ENCODE measurements at places on chromosomes 1 and 21.

DNA sequence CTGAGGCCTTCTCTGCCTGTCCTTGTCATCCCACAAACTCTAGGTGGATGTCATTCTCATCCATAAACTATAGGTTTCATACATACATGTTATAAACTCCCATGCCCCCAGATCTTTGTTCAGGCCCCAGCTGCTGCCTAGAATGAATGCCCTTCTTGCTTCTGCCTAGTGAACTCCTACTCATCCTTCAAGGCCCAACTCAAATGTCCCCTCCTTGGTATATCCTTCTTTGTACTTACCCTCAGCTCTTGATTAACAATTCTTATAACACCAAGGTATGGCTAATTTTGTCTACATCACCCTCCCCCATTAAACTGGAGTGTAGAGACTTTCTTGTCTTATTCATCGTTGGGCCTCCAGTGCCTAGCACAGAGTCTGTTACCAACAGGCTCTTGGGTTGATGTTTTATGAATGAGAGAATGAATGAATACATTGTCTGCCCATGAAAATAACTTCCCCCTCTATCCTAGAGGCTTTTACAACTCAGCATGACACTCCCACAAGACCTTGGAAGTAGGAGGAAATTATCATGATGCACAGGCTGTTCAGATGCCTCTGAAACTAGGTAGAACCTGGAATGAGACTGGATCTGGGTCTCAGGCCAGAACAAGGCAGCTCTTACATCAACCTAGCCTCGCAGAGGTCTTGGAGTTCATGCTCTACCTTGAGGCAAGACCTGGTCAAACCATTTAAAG, 26.9 kb downstream of the EPHB2 start:
- DNase-seq: no peak

DNA sequence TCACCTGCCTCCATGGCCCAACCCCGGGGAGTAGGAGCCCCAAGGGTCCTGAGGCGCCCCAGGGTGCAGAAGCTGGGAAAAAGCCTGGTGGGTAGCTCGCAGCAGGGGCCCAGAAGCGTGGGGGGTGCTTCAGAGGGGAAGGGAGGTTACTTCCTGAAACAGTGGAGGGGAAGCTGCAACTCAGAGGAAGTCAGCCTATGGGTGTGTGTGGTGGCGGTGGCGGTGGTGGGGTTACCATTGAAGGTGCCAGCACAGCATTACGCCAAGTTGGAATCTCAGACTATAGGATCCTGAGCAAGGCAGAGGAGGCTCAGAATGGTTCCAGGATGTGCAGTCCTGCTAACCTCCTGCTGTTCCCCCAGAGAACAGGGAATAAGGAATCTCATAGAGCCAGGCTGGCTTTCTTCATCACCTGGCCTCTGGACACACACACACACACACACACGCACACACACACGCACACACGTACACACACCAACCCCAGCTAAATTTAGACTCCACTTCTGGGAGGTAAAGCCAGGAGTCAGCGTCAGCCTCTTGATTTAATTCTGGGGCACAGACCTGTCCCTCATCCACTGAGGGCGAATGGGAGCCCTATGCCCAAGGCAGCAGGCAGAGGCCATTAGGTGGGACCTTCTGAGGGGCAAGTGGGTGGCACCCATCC, 1.3 kb downstream of the DENND4B start:
- no peak for DNase-seq

- no peak for DNase-seq
Measured at GRCh38 chr1:198445872-198446271, 94.6 kb downstream of the ATP6V1G3 start.

- no peak for DNase-seq
Measured at GRCh38 chr1:64843675-64844074, 98.8 kb downstream of the RAVER2 start.

- no peak for DNase-seq
Measured at GRCh38 chr1:216596281-216596862, 126.9 kb downstream of the ESRRG start.

DNA sequence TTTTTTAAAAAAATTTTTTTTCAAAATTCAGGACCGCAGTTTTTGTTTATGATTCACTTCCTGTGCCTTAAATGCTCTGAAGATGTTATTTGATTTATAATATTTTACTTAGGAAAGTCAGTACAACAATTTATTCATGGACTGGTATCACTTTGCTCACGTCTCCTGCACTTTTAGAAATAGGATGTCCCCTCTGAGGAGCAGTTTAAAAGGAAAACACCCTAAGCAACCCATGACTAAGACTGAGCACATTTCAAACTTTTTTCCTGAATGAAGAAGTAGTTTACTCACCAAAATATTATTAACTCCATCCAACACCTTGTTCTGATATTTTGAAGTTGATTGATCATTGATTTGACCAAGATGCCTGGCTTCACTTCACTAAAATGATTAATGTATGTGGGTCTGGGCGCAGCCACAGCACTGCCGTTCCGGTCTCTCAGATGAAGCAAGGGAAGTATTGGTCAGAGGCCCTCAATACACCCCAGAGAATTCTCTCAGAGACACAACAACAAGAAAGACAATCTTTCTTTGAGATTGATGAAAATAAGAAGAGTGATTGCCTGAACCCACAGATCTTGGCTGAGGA, 223.9 kb downstream of the TGFB2 start:
- no peak for DNase-seq

- DNase-seq: no peak
Measured at GRCh38 chr1:98523256-98523655, 138.3 kb upstream of the SNX7 start.

DNA sequence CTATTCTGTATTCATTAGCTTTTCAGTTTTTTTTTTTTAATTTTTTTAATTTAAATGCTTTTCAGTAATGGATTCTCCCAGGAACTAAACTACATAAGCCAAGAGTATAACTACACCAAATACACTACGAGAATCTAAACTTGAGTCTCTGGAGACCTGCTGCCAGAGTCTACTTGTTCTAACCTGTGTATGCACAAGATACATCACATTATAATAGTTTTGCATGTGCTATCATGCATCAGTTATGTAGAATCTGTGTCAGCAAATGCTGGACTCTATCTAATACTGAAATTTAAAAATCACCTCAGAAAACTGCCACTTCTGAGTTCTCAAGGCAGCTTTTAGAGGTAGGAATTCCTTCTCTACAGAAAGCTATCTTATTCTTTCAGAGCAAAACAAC, 146.3 kb upstream of the GREM2 start:
- no peak for DNase-seq

DNA sequence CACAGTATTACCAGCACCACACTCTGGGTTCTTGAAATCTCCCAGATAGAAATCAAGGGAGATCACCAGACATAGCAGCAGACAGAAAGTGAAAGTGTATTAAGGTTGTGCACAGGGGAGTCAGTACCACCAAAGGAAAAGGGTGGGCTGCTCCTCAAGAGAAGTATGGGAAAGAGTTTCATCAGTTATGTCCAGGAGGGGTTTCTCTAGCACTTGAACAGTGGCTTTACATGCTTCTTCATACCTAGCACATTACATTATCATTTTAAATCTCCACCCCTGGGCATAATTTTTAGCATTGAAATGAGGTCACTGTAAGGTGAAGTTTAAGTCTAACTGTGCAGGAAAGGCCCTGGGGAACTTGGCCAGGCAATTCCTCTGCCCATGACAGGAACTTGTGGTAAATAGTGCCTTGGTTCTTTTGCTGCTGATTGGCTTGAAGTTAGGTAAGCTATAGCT, 601.0 kb downstream of the NUF2 start:
- peak; percentile 0 for DNase-seq

DNA sequence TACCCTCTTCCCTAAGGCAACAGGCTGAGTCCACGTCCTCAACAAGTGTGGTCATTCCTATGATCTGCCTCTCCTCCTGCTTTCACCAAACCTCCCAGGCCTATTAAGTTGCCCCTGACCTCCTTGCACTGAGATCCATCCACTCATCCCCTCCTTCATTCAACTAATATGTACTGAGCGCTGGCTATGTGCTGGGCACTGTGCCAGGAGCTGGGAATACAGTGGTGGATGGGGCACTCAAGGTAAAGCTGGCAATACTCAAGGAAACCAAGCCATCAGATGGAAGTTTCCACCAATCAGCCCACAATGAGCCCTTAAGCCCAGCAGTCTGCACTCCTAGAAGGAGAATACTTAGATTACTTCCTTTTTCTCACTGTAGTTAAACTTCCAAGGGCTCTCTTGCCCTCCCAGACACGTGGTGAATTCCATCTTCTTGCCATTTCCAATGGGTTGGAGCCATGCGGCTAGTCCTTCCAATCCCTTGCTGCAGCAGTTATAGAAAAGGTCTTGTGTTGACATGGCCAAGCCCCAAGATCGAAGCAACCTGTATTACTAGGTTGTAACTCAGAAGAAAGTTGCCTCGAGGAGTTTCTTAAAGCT, 279.9 kb upstream of the RUNX1 start:
- no peak for DNase-seq

DNA sequence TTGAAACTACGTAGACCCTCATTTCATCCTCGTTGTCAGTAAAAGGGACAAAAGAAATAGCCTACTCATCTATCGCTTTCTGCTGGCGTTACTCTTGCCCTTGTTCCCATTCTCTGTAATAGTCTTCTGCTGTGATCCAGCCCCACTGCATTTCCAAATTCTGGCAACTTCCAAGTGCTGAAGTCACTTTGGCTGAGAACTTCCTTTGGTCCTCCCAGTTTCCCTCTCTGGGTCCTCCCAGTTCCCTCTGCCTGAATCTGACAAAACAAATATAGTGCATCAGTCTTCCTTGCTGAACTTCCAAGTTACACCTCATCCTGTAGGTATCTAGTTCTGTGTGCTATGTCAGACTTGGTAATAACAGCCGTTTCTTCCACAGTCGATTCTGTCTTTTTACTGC, 47.0 kb upstream of the PLA2G4A start:
- DNase-seq: no peak

DNA sequence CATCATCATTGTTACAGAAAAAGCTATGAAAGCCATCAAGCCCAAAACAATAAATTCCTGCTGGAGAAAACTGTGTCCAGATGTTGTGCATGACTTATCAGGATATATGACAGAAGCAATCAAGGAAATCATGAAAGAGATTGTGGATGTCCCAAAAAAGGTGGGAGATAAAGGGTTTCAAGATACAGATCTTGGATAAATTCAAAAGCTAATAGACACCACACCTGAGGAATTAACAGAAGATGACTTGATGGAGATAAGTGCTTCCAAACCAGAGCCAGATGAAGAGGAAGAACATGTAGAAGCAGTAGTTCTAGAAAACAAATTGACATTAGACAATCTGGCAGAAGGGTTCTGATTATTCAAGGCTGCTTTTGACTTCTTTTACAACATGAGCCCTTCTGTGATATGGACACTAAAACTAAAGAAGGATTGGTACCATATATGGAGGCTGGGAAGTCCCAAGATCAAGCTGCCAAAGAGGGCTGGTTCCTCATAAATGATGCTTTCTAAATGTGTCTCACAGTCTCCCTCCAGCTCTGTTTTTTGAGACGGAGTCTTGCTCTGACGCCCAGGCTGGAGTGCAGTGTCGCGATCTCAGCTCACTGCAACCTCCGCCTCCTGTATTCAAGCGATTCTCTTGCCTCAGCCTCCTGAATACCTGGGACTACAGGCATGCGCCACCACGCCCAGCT, 32.1 kb upstream of the LRIG2 start:
- no peak for DNase-seq

- no peak for DNase-seq
Measured at GRCh38 chr1:99676876-99677275, 31.0 kb downstream of the PALMD start.

DNA sequence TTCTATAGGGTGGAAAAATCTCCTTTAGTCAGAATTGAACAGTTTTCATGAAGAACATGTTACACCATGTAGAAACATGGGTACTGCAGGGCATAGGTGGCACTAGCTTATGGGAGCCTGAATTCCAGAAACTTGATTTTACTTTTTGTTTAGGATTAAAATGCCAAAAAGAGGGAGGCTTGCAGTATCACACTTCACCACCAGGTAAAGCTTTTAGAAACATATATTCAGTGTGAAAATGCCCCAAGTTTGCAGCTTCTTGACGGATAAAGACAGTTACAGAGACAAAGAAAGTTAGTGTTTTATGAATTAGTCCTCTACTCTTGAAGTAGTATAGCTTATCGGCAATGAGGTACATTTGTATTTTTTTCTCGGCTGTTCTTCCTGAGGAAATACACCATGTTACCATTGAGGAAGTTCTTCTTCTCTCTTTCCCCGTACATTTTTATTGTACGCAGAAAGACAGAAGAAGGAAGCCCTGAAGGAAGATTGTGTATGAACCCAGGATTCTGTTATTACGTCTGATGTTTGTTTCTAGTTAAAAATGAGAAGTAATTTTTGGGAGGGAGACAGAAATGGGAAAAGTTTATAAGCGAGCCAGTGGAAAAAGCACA, 66.1 kb downstream of the PBX1 start:
- DNase-seq: no peak

DNA sequence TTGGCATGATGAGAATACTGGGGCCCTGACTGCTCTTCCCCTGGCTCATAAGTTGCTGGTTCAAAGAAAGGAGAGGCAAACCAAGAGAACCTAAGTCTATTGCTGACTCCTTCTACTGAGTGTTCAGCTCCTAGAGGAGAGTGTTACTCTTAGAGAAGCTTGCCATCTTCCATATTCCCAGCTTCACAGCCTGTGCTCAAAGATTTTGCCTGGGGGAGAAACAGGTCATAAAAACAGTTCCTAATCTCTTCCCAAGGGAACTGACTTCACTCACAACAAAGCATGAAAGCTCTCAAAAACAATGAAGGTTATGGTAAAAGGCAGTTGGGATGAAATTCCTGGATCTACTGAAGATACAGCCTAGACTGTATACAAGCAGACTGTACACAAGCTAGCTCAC, 37.1 kb downstream of the LRRC40 start:
- DNase-seq: no peak

- DNase-seq: no peak
Measured at GRCh38 chr1:115210302-115210711, 121.0 kb upstream of the TSPAN2 start.

DNA sequence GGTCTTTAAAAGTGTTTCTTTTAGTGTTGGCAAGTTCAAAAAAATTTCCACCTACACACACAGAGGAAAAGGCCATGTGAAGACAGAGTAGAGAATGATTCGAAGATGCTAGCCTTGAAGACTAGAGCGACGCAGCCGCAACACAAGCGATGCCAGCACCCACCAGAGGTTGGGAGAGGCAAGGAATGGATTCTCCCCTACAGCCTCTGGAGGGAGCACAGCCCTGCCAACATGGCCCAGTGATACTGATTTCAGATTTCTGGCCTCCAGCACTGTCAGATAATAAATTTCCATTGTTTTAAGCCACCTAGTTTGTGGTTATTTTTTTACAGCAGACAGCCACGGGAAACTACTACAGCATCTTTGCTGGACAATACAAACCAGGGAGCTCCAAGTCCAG, 6.9 kb upstream of the ADAR start:
- no peak for DNase-seq

- no peak for DNase-seq
Measured at GRCh38 chr21:17709266-17709611, 96.5 kb upstream of the BTG3 start.

- DNase-seq: no peak
Measured at GRCh38 chr1:39379187-39379586, 112.2 kb upstream of the BMP8A start.

GRCh38 chr21:44428281-44428960, 26.9 kb upstream of the LRRC3 start:
- no peak for DNase-seq

- no peak for DNase-seq
Measured at GRCh38 chr1:53350853-53351767, 23.2 kb upstream of the LRP8 start.

Data from NCI-H446 (cell line).